ENCODE measurements at places on chromosomes 2 and 18. TPM values are rescaled to one million over a fixed set of nuclear protein-coding genes. Genes with fewer than 3 reads are reported as not detected.

SOX11 gene
- not detected for total RNA-seq

ASXL2 gene
- 21.4 TPM for total RNA-seq

ALPP gene
- not detected for total RNA-seq

TUBA4B gene
- not detected for total RNA-seq

CYRIA gene
- total RNA-seq, result 1.3 TPM

CCT4 gene
- total RNA-seq, result 109 TPM

SERPINB10 gene
- 0.36 TPM for total RNA-seq

INHA gene
- 0.28 TPM for total RNA-seq

LOXHD1 gene
- 0.12 TPM for total RNA-seq

SP5 gene
- 0.16 TPM for total RNA-seq

TUBA3E gene
- not detected for total RNA-seq

SULT1C4 gene
- 0.32 TPM for total RNA-seq

RAD51AP2 gene
- 0.16 TPM for total RNA-seq

HRH4 gene
- total RNA-seq, result 0.28 TPM

CYP27C1 gene
- total RNA-seq, result 1.8 TPM

CFC1 gene
- not detected for total RNA-seq

SERPINB2 gene
- 139 TPM for total RNA-seq

SLC8A1 gene
- total RNA-seq, result 1.3 TPM

DCDC2C gene
- not detected for total RNA-seq

TFPI gene
- 9.1 TPM for total RNA-seq

PDE1A gene
- 1.2 TPM for total RNA-seq

NEU2 gene
- not detected for total RNA-seq

ACOXL gene
- not detected for total RNA-seq

RNF125 gene
- 1.8 TPM for total RNA-seq

SLC9A4 gene
- 0.08 TPM for total RNA-seq

STARD6 gene
- not detected for total RNA-seq

ECEL1 gene
- total RNA-seq, result not detected

ASB3 gene
- 9.2 TPM for total RNA-seq

SEMA4F gene
- total RNA-seq, result 1.4 TPM

SPC25 gene
- 6.0 TPM for total RNA-seq

NYAP2 gene
- 0.32 TPM for total RNA-seq

GAD1 gene
- total RNA-seq, result 1.1 TPM

LIMS3 gene
- total RNA-seq, result not detected

FIGN gene
- total RNA-seq, result 1.0 TPM

BIRC6 gene
- total RNA-seq, result 54.2 TPM

HOXD12 gene
- total RNA-seq, result not detected

ACP1 gene
- 61.2 TPM for total RNA-seq

ACMSD gene
- not detected for total RNA-seq

DSG2 gene
- total RNA-seq, result 22.4 TPM

MTCL1 gene
- 9.9 TPM for total RNA-seq

CRYGC gene
- not detected for total RNA-seq

LBX2 gene
- 0.32 TPM for total RNA-seq

ARHGAP28 gene
- 2.4 TPM for total RNA-seq

TMEM131 gene
- total RNA-seq, result 33.8 TPM

All from esophagus mucosa (tissue), 1 donor.